ENCODE measurements at places on chromosomes 11 and 22. TPM values are rescaled to one million over a fixed set of nuclear protein-coding genes. Genes with fewer than 3 reads are reported as not detected.

The SLC22A8 gene
- 51.1 TPM for polyA plus RNA-seq

The PHF21B gene
- polyA plus RNA-seq, result 2.2 TPM

The SYNGR1 gene
- 18.8 TPM for polyA plus RNA-seq

The DENND6B gene
- 14.6 TPM for polyA plus RNA-seq
